ENCODE measurements at places on chromosomes 3 and 15.

DNA sequence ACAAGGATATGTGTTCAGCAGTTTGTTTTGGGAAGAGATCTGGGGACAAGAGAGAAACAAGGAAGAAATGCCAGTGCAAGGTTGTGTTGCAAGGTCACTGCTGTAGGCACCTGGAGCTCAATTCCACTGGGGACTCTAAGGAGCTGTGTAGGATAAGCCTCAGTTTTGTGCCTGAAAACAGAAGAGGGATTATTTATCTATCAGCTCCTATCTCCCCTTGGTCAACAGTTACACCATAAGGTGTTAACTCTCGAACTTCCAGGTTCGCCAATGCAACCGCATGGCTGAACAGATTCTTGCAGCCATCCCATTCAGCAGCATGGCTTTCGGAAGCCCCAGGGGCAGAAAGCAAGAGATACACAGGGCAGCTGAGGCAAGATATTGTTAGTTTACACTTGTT is 41.6 kb upstream of the CNOT10 start:
- DNase-seq = no peak

DNA sequence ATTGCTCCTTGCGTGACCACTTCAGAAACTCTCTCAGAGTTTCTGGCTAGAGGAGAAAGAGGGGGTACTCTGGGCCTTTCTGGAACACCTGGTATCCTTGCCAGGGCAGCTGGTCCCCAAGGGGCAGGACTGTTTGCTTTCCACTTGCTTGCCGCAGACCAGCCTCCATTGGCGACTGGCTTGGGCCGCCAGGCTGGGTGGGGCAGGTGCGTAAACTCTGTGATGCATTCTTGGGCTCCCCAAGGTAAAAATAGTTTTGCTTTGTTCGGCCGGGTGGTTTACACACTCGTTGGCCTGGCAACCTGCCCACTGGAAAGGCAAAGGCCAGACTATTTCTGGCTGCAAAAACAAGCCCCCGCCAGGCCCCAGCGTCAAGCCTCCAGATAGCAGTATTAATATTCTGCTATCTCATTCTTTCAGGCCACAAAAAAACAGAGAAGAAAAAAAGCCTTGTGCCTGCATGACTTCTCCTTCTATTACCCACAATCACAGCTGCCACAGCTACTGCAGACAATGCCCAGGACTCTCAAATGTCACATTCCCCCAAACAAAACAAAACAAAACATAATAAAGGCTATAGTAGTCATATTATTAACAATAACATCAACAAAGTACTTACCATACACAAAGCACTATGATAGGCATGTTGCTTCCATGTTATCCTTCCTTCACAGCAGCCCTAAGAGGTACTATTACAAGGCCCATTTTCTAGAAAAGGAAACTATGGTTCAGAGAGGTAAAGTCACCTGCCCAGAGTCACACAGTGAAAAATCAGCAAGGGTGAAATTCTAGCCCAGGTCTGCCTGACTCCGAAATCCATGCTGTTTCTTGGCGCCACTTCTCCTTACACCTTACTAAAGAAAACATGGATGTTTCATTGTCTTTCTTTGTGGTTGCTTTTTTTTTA is 14.0 kb upstream of the SSUH2 start:
- no peak for DNase-seq

- DNase-seq = peak; percentile 31
These were observed 97.4 kb downstream of the ST6GAL1 start for GRCh38 chr3:187027531-187028278.

DNA sequence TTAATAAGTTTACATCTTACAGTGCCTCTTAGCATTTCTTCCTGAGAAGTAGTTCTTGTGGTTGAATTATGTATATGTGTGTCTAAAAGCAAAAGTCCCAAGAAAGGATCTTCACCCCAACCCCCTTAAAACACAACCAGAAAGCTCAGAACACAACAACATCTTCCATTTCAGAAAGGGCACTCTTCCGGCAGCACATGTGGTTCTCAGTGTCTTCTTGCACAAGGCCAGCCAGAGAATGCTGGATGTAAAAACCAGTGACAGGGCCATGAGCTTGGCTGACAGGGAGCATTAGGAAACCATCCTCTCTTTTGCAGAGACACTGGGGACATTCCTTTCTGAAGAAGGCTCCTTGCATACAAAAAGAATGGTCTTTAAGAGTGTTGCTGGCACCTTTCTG is 45.0 kb downstream of the EEFSEC start:
- no peak for DNase-seq

DNA sequence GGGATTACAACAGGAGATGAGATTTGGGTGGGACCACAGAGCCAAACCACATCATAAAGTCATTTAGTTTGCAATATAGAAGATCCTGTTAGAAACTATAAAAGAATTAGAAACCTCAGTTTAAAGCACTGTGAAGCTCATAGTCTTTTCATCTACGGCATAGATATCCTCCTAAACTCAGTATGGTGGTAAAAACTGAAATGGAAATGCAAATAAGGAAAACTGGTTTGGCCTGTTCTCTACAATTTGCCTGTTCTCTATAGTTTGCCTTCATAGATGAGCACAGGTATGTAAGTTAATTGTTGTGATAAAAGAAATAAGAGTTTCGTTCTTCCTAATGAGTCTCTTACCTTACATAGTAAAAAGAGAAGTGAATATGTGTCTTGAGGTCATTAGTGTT is 331.6 kb upstream of the ARL6 start:
- no peak for DNase-seq

GRCh38 chr15:50049871-50050270 is 69.2 kb downstream of the ATP8B4 start:
- DNase-seq = no peak

GRCh38 chr3:3353153-3353552 is 173.7 kb upstream of the CRBN start:
- DNase-seq = no peak

DNA sequence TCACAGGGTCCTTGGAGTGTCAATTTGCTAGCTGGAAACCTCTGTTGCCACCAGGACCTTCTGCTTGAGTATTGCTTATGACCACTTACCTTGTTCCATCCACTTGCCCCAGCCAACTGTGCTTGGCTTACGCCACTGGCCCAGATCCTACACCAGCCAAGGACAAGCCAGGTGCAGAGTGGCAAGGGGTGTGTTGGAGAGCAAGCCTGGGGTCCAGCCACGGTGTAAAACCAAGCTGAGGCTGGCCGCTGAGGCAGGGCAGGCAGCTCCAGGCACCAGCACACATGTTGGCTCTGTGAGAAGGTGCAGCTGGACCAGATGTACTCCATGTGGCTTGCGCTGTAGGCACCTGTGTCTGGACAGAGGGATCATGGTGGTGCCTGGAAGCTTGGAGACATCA is 248.2 kb downstream of the UNC13C start:
- DNase-seq = no peak

- no peak for DNase-seq
These were observed 125.2 kb downstream of the CFAP20DC start for GRCh38 chr3:58924578-58924977.

DNA sequence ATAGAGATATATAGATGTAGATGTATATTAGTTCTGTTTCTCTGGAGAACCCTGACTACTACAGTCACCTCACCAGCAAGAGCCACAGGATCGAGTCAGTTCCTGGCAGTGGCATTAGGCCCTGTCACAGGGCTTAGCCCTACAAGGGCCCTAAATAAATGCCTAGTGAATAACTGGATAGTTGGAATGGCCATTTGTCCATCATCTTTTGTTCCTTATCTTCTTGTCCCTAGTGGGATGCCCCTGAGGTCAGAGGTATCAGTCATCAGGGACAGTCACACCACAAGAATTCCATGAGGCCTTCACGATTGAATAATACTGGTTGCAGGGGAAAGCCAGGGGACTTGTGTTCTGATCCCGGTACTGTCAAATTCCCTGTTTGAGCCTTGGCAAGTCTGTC is 204.9 kb upstream of the PPP2R3A start:
- DNase-seq = no peak

DNA sequence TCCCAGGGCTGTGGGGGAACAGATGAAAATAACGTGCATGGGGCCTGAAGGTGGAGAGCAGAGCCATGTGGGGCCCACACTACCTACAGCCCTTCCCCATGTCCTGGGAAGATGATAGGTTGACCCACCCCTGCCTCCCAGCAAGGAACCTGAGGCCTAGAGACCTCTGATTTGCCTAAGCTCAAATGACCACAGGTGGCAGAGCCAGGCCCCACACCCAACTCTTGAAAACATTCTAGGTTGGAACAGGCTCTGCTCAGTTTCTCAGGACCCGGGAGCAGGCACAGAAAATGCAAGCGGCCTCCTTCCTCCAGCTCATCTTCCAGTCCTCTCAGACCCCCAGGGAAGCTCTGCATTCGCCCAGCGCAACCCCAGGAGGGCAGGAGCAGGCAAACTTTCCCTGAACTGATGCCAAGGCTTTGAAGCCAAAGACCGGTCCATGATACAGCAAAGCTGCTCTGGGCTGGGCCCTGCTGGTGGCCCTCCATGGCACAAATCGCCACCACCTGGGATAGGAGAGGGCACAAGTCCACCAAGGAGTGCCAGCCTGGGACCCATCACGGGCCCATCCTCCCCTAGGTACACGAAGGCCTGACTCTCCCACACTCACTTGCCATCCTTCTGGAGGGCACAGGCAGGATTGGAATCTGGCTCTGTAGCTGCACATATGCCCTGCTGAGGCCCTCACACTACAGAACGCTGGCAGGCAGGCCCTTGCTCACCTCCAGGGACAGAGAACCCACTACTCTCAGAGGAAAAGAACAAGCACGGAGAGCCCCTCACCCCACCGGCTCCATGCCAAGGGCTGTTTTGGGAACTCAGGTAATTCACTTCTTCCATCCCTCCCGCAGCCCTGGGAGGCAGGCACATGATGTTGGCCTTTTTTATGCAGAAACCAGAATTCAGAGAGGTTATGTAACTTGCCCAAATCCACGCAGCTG is 51.0 kb upstream of the FURIN start:
- DNase-seq = no peak

DNA sequence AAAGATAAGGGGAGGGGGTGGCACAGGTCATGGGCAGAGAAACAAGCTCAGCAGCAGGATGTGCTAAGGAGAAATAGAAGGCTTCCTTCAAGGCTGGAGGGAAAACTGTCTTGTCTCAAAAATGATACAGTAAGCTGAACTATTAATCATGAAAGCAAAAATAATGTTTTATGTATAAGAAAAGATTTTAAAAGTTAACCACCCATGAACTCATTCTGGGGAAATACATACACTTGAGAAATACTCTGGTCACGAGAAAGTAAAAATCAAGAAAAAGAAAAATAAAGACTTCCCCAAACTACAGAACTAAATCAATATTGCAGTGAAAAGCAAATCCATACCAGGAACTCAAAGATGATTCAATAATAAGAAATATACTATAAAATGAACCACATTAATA is 80.7 kb downstream of the KLF13 start:
- no peak for DNase-seq

GRCh38 chr3:108662142-108662738 is 72.7 kb downstream of the DZIP3 start:
- DNase-seq = peak; percentile 19

- no peak for DNase-seq
These were observed 899.8 kb downstream of the TUSC7 start for GRCh38 chr3:117609330-117609729.

DNA sequence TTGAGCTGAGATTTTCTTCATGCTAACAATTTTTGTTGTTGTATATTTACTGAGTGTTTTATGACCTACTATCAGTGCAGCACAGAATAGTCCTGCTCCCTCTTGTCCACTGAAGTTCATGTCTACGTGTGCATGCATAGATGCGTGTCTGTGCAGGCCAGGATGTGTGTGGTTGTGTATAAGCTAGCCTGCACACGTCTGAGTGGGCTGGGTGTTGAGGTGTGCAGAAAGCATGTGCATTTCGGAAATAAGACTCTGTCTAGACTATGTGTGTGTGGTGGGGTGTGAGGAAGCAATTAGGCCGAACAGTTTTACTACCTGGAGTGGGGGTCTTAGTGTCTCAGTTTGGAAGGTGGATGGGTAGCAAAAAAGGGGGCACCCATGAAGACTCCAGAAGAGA is 39.2 kb downstream of the ATP2B2 start:
- no peak for DNase-seq

DNA sequence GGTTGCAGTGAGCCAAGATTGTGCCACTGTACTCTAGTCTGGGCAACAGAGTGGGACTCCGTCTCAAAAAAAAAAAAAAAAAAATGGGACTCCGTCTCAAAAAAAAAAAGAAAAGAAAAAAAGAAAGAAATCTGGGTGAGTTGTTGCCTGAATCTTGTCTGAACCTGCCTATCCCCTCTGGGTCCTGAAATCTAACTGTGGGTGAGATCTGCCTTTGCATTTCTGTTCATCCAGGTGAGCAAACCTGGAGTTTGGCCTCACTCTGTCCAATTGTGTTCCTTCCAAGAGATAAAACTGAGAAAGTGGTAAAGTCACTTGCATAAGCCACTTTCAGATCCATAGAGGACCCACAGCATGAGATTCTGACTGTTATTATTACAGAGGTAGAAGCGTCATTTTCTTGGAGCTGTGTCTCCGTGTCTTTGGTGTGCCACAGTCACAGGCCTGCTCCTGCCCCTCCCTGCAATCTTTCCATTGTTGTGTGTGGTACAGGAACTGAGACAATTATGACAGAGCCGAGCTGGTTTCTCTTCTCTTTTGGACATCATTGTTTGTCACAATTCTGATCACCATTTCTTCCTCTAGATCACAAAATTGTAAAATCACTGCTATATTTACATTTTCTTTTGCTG is 235.9 kb downstream of the LPP start:
- no peak for DNase-seq
